Stimulated activated CD4-positive, alpha-beta T cell treated with anti-CD3 and anti-CD28 coated beads, Interleukin-2, amount 100 ng/mL, for 24 hours (primary cell): ENCODE measurements at places on chromosomes 12 and 14.

DNA sequence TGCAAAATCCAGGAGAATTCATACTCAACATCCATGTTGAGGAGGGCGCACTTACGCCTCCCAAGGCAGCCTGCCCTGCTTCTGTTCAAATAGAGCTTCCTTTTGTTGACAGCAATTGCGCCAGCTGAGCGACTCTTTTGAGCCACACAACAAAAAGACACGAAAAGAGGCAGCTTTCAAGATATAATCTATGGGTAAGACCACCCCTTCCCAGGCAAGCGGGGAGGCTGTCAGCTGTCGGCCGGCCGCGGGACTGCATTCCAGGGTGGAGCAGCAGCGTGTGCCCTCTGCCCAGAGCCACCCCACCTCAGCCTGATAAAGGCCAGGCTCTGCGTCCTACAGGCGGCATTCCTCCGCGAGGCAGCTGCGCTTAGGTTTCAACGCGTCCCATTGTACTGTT is 15.8 kb upstream of the STAB2 start:
- DNase-seq: no peak

DNA sequence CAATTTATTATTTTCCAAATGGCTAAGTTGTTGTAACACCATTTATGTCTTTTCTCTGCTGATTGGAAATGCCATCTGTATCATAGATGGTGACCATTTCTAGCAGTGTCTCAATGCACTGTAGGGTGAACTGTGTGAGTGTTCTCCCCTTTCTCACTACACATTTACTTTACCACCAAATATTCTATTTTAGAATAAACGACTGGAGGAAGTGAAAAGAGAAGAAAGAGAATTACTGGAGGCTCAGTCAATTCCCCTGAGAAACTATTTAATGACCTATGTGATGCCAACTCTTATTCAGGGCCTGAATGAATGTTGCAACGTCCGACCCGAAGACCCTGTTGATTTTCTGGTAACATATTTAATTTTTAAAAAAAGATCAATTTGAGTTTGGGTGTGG is 15.5 kb upstream of the PAPOLA start:
- DNase-seq: no peak

DNA sequence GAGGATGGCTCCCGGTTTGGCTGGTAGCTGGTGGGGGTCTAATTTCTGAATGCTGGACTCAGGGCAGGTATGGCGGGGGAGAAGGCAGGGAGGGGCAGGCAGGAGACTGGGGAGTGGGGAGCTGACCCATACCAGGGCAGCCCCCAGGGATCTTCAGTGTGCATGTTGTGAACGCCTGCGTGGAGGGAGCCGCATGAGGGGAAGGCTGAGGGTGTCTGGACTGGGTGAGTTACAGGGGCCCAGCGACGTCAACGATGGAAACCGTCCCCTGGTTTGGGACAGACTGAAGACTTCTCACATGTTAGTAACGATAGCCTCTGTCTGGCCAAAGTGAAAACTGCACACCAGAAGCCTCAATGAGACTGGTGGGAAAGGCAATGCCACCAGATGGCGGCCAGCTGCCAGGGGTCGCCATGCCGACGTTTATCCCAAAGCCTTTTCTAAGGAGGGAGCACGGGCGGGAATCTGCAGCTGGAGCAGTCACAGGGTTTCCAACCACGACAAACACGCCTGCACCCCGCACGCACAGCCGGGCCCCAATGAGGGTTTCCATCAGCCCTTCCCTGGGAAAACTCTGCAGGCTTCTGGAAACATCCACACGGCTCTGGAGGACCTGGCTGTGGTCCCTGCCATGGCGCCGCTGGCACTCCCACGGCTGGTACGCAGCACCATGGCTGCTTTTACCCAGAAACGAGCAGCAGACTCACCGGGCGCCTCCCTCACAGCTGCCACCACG is 14.0 kb downstream of the PGAM5 start:
- no peak for DNase-seq

- no peak for DNase-seq
Observed at GRCh38 chr14:100534528-100535286, 52.5 kb downstream of the BEGAIN start.

GRCh38 chr12:89661706-89662330 is 46.8 kb downstream of the ATP2B1 start:
- no peak for DNase-seq
